ENCODE measurements at places on chromosomes 4 and X.

DNA sequence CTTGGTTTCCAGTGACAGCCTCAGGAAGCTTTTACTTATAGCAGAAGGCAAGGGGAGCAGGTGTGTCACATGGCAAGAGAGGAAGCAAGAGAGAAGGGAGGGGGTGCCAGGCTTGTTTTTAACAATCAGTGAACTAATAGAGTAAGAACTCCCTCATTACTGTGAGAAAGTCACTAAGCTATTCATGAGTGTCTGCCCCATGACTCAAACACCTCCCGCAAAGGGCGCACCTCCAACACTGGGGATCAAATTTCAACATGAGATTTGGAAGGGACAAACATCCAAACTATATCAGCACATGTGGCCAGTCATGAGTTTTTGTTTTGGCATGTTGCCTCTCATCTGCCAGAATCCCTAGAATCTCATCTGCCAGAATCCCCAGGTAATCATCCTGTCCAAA, 183.5 kb upstream of the C1QTNF7 start:
- no peak for DNase-seq

GRCh38 chrX:13996650-13997049, 33.0 kb downstream of the GEMIN8 start:
- DNase-seq = no peak

DNA sequence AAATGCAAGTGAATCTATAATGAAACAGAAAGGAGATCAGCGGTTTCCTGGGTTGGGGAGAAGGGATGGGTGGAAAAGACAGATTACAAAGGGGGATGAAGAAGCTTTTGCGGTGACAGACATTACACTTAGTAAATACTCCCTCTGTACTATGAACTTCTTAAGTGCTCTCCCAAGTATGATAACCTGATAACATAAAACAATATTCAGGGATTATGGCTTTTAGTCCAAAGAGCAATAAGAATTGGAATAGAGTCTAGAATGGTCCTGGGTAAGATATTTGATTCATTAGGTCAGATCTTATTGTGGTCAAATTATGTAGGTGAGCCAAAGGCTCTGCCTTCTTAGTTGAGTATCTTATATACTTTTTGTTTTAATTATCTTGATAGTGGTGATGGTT, 9.2 kb downstream of the LRRC66 start:
- peak; percentile 33 for DNase-seq

DNA sequence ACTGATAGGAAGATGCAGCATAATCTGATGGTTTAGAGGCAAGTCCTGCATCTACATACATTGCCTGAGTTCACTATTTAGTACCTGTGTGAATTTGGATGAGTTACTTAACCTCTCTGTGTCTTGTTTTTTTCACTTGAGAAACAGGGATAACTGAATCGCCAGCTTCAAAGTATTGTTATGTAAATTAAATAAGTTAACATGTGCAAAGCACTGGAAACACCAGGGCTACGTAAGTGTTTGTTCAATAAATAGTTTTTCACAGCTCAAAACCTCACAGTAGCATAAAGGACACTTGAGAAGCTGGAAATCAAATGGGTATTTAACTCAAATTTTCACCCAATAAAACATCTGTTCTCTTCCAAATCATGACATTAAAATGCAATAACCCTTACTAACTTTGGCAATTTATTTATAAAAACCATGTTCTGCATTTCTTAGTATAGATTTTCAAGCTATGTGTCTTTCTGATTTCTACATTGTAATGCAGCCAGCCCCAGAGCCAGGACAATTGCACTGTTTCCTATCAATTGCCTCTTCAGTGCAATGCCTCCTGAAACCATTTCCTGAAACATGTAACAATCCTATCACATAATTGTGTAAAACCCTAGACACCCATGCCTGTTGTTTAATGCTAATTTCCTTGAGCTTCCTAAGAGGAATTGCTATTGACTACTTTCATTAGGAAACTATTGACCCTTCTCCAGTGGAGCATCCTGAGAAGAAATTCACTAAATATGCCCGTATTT, 177.1 kb downstream of the UNC5C start:
- DNase-seq = no peak

- DNase-seq = peak; percentile 7
These were observed 20.3 kb upstream of the PAPSS1 start for GRCh38 chr4:107740381-107740780.

DNA sequence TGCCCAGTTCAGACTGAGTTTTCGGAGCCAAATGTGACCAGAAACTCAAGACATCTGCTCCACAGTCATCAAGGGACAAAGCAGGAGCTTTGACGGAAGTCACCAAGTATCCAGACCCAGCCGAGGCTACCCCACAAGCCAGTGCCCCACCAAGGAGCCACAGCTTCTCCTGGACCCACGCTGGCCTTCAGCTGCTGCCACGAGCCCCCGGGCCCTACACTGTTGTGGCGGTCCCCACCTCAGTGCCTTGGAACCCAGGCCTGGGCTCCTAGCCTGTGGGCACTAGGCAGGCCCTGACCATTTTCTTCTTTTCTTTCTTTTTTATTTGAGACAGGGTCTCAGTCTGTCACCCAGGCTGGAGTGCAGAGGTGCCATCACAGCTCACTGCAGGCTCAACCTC, 82.1 kb upstream of the NKX1-1 start:
- no peak for DNase-seq

- peak; percentile 3 for DNase-seq
These were observed 21.6 kb downstream of the GPRASP1 start for GRCh38 chrX:102672856-102673255.

GRCh38 chr4:118784776-118785175, 51.1 kb downstream of the SEC24D start:
- DNase-seq = no peak

DNA sequence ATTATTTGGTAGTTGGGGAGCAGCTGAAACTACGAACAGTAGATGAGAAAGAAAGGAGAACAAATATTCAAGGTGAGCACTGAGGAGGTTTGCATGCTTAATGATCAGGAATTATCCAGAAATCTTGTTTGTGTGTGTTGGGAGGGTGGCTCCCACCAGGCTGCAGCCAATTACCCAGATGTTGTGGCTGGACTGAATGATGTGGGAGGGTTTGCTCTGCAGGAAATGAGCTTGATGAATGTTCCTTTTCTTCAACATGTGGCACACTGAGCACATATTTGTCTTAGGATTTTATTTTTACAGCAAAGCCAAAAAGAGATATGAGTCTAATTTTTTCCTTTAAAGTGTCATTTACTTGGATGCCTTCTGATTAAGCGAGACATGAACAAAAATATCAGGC, 48.3 kb upstream of the AMOT start:
- no peak for DNase-seq

DNA sequence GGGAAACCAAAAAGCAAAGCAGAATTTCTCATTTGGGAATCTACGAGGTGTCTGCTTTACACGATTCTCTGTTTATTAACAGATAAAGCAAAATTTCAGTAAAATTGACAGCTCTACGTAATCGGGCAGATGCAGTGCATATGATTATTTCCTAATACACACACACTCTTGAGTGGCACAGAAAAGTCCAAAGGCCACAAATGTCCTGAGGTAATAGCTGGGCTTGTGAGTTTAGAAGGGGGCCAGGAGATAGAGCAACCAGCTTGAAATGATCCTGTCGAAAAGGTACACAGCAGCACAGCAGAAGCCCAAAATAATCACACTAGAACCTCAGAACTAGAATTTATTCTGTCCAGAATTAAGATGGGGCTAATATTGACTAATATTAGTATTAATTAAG, 236.0 kb downstream of the FAT4 start:
- no peak for DNase-seq

All from small intestine (tissue), 16 donors.